A549 (cell line): ENCODE measurements at places on chromosomes 2 and 18.

GRCh38 chr18:53417003-53417402 is 807.5 kb downstream of the MBD2 start:
- DNase-seq = no peak

DNA sequence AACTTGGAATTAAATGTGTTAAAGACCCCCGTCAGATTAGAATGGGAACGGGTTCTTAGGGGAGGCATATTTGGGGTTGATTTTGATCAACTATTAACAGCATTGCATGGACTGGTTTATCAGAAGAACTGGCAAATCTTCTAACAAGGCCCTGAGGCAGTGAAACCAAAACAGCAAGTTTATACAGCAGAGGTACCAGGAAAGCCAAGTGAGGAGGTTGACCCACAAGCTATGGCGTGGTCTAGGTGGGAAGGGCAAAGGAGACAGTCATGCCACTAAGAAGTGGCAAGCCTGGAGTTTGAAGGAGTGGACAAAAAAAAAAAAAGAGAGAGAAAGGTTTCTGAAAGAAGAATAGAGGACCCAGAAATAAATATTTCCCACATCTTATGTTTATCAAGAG is 187.0 kb downstream of the MREG start:
- peak; percentile 35 for DNase-seq

DNA sequence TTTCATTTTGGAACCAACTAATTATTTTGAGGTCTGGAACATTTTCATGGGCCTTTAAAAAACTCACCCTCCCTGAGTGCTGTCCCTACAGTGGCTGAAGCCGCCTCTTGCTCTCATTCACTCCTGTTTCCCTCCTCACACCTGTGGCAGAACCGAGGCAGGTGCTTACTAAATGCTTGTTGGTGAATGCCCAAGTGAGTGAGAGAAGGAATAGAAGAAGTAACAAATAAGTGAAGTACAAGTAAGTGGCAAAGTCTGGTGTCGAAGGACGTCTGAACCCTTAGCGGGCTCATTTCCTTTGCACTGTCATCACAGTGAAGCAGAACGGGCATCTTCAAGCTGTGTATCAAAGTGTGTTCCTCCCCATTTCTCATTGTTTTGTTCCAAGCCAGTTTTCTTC is 135.2 kb downstream of the RHBDD1 start:
- DNase-seq = no peak

DNA sequence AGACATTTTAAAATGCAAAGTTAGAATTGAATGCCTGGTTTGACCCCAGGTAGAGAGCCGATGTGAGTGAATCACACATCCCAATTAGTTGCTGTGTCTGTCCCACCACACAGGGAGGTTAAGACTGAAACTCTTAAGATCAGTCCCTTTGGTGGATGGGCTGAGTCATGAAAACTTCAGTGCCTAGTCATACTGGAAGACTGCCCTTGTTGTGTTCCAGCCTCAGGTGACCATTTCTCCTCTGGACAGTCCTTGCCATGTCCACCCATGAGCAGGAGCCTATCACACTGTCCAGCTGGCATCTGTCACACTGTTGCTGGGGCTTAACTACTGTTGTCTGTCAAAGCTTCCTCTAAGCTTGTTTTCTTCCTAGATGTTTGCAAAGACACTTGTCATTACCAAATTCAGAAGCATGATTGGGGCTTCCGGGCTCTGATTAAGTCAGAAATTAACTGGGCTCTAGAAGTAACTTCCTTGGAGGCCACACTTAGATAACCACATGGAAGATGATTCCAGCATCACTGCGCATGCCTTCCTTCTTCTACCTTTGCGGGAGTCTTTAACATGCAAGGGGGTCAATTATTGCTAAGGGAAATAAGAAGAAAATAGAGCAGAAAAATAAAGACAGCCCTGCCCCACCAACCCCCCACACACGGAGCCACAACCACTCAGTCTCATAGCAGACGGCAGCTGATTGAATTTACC is 21.3 kb downstream of the CYRIA start:
- DNase-seq = no peak

DNA sequence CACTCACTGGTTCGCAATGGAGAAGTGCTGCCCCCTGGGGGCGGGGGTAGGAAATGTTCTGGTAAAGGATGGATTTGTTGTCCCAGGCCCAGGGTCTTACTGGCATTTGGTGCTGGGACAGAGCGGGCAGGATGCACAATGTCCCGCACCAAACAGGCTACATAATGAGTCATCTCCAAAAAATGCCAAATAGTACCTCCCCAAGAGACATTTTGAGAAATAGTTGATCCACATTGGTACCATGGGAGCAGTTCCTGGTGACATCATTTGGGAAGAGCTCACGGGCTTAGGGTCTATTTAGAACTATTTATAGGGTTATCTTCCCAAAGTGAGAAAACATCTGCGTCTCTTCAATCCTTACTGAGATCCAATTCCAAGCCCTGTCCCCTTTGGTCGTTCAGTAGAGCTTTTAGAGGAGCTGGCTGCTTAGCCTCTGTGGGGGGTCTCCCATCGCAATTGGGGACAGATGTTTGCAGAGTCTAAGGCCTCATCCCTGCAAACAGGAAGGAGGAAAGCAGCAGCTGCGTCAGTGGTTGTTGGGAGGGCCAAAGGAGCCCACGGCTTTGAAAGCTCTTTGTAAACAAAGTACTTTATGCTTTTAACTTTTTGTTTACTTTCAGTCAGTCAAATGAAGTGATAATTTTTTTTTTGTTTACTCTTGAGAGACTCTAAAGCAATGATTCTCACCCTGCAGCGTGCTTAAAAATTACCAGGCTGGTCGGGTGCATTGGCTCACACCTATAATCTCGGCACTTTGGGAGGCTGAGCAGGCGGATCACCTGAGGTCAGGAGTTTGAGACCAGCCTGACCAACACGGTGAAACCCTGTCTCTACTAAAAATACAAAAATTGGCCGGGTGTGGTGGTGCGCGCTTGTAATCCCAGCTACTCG is 49.3 kb downstream of the GREB1 start:
- DNase-seq = peak; percentile 78

DNA sequence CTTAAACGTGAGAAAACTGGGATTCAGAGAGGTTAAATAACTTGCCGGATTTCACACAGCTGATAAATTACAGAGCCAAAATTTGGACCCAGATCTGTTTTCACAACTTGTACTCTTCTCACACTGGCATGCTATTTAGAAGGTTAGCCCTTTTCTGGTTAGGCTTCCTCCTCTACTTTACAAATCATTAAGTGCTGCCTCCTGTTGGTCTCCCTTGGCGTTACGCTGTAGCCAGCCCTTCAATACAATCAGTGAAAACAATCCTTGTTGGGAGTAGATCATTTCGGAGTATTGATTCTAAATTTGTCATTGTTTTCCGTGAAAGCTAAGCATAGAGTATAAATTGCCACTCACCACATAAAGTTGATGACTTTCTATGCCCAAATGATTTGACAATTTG is 153.5 kb downstream of the ARHGAP15 start:
- no peak for DNase-seq
